Activated naive CD4-positive, alpha-beta T cell treated with anti-CD3 and anti-CD28 coated beads, Interleukin-2, amount 50 U/mL, for 72 hours (primary cell): ENCODE measurements at places on chromosomes 3 and 15. TPM values are rescaled to one million over a fixed set of nuclear protein-coding genes. Genes with fewer than 3 reads are reported as not detected.

- DNase-seq, result no peak
These were observed 18.2 kb upstream of the WDR49 start for GRCh38 chr3:167671878-167672427.

- no peak for DNase-seq
These were observed 51.9 kb downstream of the SPSB4 start for GRCh38 chr3:141103067-141103466.

DNA sequence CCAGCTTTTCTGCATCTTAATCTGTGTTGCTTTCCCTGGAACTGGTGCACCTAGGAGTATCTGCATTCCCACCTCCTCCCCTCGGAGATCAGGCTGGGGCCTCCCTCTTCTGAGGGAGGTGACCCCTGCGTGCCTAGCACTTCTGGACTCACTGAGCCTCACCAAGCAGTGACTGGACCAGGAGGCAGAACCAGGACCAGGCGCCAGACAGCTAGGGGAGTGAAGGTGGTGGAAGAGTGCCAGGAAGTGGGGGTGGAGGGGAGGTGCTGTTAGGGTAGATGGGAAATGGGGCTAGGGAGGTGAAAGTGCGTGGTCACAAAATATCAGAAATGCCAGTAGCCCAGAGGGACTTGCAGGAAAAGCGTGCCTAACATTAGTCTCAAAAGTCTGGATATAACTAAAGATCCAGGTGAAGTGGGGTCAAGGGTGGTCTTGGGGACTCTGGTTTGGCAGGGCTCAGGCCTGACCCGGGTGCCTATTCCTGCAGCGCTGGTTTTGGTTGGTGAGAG lies 1.2 kb downstream of the DUOXA2 start:
- DNase-seq, result no peak

DNA sequence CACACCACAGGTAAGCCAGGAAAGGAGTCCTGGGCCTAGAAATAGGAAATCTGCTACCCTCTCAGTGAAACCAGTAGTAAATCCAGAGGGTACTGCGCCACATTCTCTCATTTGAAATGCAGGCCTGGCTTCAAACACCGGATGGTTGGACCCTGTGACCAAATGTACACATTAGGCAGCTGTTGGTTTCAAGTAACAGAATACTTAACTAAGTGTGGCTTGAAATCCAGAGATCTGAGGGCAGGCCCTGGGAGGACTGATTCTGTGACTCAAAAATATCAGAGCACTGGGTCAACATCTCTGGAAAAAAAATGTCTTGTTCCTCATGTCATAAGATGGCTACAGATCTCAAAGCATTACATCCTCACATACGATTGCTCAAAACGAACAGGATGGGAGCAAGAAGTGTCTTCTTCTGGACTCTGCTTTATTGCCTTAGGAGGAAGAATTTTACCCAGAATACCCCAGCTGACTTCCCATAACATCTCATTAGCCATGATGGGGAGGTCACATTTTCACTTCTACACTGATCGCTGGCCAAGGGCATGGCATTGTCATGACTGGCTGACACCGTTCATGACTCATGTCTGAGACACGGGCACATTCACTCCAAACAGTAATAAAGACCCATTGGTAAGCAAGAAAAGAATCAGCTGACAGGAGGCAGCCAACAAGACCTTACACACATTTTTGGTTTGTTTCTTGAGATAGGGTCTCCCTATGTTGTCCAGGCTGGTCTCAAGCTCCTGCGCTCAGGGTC lies 166.0 kb downstream of the ARRDC4 start:
- DNase-seq, result no peak

DNA sequence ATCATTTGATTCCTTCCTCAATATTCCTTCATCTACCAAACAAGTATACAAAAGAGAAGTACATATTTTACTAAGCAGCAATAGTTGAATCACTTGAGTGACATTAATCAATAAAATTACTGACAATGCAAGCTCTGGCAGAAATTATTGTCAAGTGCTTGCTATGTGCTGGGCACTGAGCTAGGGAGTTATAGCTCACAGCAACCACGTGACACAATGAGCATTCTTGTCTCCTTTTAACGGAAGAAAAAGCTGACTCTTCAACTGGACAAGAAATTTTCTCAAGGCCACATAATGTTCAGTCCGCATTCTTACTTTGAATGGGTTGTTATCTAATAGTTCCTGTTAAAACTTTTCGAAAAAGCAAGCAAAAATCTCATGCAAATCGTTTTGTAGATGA lies 500.1 kb downstream of the PYDC2 start:
- DNase-seq, result no peak

DNA sequence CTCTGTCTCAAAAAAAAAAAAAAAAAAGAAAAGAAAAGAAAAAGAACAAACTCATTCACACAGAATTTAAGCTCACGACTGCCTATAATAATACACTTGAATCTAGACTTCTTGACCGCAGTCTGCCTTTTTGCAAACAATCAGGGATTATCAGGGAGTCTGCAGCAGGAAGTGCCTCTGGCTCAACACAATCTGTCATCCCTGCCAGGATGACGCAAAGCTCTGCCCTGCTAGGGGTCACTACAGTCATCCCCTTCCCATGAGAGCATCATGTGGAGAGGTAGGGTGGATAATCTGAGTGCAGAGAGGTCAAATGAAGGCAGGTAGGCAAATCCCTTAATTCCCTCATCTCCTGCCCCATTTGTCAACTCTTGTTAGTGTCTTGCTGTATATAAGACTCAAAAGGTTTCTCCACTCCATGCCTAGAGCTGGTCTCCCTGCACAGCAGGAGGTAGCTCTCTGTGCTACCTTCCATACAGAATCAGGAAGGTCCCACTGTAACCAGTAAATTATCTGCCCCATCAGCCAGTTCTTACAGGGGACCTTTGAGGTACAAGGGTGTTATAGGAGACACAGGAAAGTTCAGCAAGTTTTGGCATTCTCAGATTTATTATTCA lies 4.2 kb downstream of the UBAP1L start:
- no peak for DNase-seq

GRCh38 chr3:21331857-21332256 lies 419.2 kb downstream of the ZNF385D start:
- no peak for DNase-seq

DNA sequence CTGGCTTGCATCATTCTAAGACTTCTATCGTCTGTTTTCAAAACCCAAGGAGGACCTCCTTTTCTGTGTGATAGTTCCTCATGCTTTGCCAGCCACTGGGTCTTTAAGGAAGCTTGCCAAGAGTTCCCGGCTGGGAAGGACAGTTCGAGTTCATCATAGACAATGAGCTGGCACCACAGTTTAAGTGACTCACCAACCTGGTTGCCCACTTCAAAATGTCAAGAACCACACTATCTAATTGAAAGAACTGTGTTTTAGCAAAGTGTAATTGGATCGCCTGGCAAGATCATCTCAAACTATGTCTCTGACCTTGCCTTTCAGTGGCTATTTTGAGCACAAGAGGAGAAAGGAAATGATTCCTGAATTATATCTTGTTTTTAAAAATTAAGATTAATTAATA lies 27.9 kb downstream of the SOX2 start:
- no peak for DNase-seq

GRCh38 chr3:40181182-40181581 lies 128.3 kb upstream of the EIF1B start:
- DNase-seq, result no peak

DNA sequence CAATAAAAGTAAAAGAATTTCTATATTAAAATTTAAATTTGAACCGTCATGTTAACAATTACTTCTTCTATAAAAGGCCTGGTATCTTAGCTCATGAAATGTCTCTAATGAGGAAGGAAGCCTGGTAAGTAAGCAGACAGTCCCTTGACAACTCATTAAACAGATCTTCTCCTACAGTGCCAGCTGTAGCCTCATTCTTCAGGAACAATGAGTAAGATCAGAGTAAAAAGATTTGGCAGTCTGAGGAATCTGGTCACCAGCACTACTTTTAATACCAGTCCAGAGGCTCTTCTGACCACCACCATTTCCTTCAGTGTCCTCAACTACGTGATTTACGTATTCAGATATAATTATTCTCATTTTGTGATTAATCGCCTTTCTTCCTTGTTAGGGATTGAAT lies 955.0 kb upstream of the ALCAM start:
- DNase-seq, result no peak

GRCh38 chr3:197499427-197499826 lies 56.3 kb downstream of the BDH1 start:
- no peak for DNase-seq

The FAM131A gene
- 4.1 TPM for total RNA-seq

The SEMA5B gene
- not detected for total RNA-seq
